BJ (cell line): ENCODE measurements at places on chromosomes 2 and 18.
A peak's percentile ranks its signal among the peaks of the same experiment; 100 is the strongest.

- no peak for DNase-seq
Observed at GRCh38 chr2:66982766-66983165, 414.4 kb upstream of the ETAA1 start.

DNA sequence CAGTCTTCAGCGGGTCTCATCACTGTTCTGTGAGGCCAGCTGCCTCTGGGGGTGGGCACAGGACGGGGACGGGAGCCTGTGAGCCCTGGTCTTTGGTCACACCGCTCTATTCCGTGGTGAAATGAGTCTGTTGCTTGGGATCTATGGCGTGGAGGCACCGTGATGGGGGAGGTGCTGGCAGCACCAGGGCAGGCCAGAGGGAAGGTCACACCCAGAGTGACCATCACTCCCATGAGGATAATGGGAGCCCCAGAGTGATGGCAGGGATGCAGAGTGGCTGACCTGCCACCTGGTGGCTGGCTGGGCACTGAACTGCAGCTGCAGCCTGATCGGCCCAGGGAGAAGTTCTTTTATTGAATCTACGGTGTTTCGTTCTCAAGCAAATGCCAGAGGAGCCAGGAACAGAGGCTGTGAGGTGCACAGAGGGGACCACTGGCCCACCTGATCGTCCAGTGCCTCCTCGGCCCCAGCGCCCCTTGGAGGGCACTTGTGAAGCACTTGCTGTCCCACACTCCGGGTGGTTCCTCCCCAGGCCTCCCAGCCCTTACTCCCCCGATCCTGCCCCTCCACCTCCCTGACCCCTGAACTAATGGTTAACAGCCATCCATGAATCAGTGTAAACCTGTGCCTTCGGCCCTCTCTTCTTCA, 17.9 kb downstream of the KCNIP3 start:
- DNase-seq = no peak

GRCh38 chr2:140436936-140437335, 1656.7 kb upstream of the NXPH2 start:
- no peak for DNase-seq

DNA sequence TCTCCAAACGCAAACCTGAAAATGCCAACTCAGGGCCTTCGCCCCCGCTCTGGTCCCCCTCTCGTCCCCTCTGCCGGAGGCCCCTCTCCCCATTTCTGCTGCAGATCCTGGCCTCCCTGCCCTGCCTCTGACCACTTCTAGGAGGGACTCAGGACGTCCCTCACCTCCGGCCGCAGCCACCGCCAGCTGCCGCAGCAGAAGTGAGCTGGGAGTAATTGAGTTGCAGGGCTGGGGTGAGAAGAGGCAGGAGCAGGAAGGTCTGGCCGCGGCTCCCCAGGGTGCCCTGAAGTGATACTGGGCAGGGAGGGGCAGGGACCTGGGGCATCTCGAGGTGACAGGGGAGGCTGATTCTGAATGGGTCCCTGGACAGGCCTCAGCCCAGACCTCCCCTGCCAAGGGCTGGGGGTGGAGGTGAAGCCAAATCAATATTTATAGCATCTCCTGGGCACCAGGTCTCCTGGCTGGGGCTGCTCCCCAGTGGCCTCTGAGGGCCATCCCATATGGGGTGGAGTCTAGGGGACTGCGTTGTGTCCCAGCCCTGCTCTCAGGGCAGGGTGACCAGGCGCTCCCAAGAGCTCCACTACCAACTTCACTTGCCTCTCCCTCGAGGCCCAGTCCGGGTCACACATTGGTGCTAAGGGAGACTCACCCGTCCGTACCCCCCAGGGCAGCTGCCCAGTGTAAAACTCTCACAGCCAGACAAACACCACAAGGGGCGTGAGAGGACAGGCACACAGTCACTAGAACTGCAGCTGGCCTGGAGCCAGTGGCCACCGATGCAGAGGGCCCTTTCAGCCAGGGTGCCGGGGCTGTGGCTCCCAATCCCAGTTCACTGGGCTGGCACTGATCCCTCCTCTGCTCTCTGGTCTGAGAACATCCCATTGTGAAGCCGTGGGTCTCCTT, 33.0 kb downstream of the KCNIP3 start:
- DNase-seq = no peak

DNA sequence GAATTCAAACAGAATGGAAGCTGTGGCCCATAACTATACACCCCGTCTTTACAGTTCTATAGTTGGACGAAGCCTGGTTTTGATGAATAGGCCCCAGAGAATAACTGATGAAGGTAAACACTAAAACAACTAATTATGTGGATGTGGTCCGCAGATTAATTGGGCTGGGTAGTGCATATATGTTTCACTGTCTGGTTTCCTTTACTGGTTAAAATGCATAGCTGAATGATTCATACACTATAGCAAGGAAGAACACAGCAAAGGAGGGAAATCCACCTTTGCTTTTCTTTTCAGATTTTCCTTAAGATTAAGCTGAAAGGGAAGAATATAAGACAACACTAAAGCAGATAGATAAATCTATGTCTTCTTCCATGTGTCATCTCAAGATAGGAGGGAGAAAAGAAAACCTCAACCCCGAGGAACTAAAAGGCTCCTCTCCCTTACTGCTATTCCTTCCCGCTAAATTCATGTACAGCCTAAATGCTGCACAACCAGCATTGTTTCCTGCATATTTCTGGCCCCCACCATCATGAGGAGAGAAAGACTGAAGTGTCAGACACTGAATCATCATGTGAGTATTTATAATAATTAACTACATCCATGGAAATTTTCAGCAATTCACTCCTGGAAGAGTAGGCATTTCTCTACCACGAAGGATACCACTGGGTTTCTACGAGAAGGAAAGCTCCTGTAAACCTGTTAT, 297.1 kb upstream of the CCDC68 start:
- DNase-seq = no peak

DNA sequence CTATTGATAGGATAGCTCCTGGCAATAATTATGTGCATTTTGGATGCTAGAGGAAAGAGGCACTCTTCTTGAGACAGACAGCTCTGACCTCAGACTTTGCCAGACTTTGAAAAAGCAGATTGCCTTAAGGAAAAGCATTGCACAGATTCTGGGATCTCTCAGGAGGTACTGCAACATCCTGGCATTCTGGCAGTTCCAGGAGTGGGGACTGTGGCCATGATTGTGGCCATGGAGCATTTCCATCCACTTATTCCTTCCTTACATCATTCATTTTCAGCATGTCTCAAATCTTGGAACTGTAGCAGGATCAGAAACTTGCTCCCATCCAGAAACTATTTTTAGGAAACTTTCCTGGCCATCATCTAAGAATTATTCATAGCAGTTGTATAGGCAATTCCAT, 144.9 kb upstream of the FOSL2 start:
- DNase-seq = no peak

GRCh38 chr2:196677404-196677803, 37.9 kb downstream of the CCDC150 start:
- no peak for DNase-seq

DNA sequence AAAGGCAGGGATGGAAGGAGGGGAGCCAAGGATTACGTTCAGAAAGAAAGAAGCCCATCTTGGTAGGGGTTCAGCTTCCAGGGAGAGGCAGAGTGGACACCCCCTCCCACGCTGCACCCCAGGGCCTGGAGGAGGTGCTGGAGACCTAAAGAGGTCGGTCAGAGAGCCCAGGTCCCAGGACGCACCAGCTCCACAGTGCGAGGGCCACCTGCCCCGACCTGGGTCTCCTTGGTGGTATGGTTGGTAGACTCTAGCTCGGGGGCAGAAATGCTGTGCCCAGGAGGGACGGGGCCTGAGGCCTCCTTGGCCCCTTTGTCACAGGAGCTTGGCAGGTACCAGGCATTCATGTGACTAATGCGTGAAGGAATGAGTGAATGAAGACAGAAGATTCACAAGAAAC, 87.1 kb upstream of the RAB6C start:
- DNase-seq = no peak

- no peak for DNase-seq
Observed at GRCh38 chr18:48785736-48786454, 164.9 kb downstream of the SMAD7 start.

DNA sequence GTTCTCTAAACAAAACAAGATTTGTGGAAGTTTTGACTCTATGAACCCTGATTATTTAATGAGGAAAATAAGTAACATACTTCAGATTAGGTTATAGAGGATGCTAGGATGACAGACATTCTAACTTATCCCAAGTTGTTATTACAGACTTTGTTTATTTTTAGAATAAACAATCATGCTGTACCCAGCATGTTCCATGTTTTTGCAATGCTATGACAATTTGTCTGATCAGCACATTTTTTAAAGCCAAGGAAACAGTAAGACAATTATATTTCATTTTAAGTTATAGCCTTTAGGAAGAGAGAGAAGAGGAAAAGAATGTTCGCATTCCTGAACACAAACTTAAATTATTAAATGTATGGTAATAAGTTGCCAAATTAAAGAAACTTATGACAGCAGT, 119.8 kb downstream of the KYNU start:
- no peak for DNase-seq

- no peak for DNase-seq
Observed at GRCh38 chr2:127074358-127074757, 32.6 kb downstream of the BIN1 start.

DNA sequence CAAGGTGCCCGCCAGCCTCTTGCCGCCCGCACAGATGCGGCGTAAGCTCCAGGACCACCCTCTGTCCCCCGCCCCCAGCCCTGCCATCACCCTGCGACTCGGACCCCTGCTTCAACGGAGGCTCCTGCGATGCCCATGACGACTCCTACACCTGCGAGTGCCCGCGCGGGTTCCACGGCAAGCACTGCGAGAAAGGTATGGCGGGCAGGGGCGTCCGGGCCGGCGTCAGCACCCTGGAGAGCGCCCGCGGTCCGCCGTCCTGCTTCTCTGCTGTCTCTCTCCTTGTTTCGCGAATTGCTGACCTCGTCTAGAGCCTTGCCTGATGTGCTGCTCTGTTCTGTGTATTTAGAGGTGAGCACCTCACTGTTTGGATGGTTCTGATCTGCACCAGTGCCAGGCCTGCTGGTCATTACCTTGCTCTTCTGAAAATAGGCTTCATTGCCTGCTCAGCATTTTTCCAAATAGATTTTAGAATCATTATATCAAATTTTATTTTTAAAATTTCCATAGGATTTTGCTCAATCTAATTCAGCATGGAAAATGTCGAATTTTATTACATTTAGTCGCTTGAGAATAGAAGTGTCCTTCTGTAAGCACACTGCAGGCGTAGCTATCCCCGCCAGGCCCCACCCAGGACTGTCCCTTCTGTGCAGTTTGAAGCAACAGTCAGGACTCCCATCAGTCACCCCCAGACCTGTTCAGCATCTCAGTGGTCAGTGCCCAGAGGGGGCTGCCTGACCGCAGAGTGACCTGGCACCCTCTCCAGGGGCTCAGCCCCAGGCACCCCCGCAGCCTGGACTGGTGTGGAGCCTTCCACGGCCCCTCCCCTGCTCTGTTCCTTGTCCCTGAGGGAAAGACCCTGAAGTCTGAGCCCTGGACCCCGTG, 51.6 kb downstream of the SNED1 start:
- no peak for DNase-seq

- DNase-seq = no peak
Observed at GRCh38 chr2:84816426-84817026, 64.4 kb downstream of the TRABD2A start.

DNA sequence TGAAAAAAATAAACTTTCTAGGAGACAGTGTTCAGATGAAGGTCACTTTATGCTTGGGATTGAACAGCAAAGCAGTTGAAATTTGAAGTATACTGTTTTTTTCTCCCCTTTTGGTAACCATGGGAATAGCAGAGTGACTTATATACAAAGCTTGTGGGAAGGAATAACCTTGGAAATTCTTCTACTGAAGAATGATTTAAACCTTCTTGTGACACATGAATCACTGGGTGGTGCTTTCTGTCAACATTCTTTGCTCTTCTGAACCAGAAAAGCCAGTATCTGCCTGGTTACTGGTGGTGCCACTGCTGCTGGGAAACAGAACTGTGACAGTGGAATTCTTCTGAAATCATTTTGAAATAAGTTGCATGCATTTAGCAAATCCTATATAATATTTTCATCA, 39.4 kb upstream of the RND3 start:
- peak; percentile 92 for DNase-seq

- DNase-seq = no peak
Observed at GRCh38 chr2:105952131-105952530, 207.4 kb downstream of the NCK2 start.

DNA sequence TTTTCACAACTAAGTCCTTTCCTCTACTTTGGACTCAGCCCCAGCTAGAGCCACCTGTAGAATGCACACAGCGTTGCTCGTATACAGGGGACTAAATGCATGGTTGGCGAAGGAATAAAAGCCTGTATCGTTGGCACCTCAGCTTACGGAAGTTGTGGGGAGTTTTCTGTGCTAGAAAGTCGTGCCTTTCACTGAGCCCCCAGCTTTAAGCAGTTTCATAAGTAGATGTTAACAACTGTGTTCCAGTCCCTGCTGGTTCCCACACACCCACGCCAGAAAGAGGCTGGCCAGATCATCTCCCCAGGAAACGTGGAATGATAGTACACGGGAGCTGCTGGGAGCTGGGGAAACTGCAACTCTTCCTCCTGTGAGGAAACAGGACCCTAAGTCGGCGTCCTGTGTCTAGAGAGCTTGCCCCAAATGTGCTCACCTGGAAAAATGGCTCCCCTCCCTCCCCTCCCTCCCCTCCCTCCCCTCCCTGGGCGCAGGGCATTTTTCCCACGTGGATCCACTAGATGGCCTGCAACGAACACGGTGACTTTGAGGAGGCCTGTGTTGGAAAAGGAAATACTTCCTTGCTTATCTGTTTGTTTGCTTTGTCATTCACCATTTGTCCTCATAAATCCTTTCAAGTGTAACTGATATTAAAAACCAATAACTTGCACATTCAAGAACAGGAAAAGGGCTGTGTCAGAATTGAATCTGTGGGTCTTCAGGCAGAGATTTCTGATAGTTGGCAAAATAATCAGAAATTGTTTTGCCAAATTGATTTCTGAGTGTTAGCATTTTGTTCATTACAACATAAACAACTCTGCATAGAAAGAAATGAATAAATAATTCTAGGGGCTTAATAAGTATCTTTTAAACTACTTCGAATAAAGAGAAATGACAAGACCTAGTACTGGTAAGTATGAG, 43.9 kb upstream of the RFX8 start:
- DNase-seq = no peak

- no peak for DNase-seq
Observed at GRCh38 chr2:216915557-216916150, 55.8 kb upstream of the TNP1 start.

GRCh38 chr2:44679990-44680389, 261.5 kb upstream of the SIX3 start:
- no peak for DNase-seq

DNA sequence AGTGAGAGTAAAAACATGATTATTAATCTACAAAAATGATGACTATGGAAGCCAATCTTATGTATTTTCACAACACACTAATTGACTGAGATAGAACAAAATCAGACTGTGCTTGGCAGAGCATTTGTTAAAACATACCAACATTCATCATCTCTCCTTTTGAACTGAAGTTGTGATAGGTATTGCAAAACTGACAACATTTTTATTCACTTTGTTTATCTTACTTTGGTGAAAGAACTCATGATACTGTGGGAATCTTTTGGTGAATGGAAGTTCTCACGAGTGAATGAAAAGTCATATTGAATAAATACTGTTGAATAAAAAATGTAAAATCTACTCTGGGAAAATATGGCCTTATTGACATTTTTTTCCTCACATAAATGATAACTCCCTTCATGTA, 1430.2 kb upstream of the PIK3C3 start:
- no peak for DNase-seq
